H1 (cell line): ENCODE measurements at places on chromosomes 5 and 9.

GRCh38 chr5:61731946-61732314, 399.9 kb downstream of the ZSWIM6 start:
- no peak for DNase-seq

DNA sequence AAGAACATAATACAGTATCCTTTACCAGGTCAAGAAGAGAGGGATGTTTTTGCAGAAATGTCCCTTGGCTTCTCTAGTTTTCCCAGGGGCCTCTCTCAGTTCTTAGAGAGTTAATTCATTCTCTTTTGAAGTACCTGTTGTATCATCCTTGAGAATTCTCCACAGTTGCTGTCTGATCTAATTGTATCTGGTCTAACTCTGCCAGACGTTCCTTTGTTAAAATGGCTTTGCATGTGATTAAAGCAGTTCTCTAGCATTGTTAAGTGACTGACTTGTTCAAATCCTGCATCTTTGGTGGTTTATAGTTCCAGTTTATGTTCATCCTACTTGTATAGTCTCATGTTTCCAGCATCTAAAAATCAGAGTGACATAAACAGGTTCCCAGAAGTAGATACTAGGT, 65.0 kb downstream of the KIAA1958 start:
- DNase-seq, result no peak

DNA sequence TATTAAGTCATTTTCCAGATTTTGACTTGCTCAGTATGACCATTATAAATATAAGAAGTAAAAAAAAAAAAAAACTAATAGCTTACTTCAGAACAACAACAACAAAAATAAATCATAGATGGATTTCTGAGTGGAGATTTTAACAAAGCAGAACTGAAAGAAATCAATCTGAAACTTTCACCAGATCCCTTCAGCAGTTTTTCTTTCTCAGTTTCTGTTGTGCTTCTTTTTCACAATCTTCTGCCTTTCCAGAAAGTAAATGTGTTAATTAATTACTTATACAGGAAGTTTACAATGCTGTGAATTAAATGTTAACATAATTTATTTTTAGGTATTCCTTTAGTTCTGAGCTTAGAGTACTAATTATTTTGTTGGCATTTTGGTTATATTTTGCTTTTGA, 73.5 kb downstream of the CHSY3 start:
- DNase-seq, result no peak

GRCh38 chr5:109373932-109374331, 35.8 kb downstream of the PJA2 start:
- no peak for DNase-seq

DNA sequence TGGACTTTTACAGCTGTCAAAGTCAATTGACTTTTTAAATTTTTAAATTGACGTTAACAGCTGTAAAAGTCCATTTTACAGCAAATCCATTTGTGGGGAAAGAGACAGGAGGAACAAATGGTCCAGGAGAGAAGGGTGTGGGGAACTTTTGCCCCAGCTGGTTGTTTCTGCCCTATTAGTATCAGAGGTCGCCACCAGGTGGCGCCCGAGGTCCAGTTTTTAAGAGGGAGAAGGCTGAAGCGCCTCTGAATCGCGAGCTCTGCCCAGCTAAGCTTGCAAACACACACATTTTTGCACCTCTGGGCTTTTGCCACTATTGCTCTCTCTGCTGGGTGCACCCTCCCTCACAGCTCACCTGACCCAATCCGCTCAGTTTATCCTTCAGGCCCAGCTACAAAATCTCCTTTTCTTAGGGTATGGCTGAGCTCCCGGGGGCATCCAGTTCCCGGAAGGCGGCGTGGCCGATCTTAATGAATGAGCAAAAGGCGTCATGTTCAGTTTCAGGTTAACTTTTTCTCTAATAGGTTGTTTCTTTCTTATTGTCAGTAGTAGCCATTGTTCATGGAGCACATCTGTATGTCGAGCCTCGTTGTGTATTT, 6.3 kb upstream of the TTLL11 start:
- peak; percentile 47 for DNase-seq

- no peak for DNase-seq
Measured at GRCh38 chr5:169511708-169512107, 71.9 kb upstream of the SPDL1 start.

DNA sequence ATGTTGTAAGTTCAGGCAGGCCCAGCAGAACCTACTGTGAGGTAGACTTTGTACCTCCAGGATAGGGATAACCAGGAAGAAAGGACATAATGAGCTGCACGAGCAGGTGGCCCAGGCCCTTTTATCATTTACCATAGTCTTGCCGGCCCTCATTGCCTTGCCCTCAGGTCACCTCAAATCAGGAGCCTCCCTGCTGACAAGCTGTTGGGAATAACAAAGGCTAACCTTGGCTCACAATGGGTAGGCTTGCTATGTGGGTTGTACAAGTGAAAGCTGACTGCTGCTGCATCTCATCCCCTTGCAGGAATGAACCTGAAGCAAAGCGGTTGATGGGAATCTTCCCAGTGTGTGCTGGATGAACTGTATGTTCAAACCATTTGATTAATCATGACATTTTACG, 159.5 kb upstream of the ACTBL2 start:
- no peak for DNase-seq

GRCh38 chr9:129620669-129621295, at the start of gene C9orf50:
Gene C9orf50 (minus strand): TSS chr9:129621101. CDS start chr9:129620574, 527 bp downstream.
- DNase-seq, result no peak

DNA sequence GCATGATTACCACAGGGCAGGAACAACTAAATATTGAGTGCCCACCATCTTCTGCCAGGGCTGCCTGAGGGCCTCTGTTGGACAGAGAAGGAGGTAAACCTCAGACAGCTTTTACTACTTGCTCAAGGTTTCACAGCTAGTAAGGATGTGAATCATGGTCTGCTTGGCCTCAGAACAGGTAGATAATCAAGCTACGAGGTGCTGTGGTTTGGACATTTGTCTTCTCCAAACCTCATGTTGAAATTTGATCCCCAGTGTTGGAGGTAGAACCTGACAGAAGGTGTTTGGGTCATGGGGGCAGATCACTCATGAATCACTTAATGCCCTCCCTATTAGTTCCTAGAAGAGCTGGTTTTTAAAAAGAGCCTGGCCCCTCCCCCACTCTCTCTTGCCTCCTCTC, 541.2 kb upstream of the TRPC7 start:
- DNase-seq, result no peak

DNA sequence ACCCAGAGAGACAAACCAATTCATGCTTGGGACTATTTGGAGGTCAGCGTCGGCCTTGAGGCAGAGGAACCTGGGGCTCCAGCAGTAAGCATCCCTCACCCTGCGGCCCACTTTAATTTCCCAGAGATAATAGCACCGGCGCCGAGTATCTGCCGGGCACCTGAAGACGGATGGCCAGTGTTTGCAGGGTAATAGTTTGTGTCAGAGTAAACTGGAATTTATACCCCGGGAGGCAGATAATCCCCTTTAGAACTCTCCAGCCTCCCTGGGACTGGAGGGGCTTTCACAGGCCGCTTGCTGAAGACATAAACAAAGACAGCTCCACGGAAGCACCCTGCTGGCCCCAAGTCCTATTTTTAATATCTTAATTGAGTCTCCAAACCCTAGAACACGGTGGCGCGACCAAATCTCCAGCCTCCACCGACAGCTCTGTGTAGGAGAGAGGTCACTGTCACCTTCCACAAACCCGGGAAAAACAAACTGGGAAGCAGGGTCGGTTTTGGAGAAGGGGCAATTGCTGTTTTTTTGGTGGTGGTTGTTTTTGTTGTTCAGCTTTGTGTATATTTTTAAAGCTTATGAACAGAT, 17.4 kb upstream of the FCN1 start:
- DNase-seq, result no peak

- no peak for DNase-seq
Measured at GRCh38 chr9:36007316-36007708, 29.4 kb upstream of the RECK start.

- DNase-seq, result peak; percentile 71
Measured at GRCh38 chr5:74903165-74903787, 37.1 kb upstream of the FAM169A start.

GRCh38 chr5:38341641-38342040, 83.3 kb downstream of the EGFLAM start:
- no peak for DNase-seq

GRCh38 chr5:158851488-158851887, 248.2 kb downstream of the EBF1 start:
- DNase-seq, result no peak

GRCh38 chr5:91219091-91219802, 163.9 kb downstream of the ARRDC3 start:
- DNase-seq, result no peak
